ENCODE measurements at places on chromosomes 1 and 21. TPM values are rescaled to one million over a fixed set of nuclear protein-coding genes. Genes with fewer than 3 reads are reported as not detected.

S100A3 gene
- not detected for total RNA-seq

NBPF10 gene
- 4.7 TPM for total RNA-seq

SMIM1 gene
- total RNA-seq, result not detected

FCER1G gene
- total RNA-seq, result 15.9 TPM

CORT gene
- 0.26 TPM for total RNA-seq

ISG15 gene
- total RNA-seq, result 41.8 TPM

TEX35 gene
- total RNA-seq, result 0.11 TPM

OR6Y1 gene
- not detected for total RNA-seq

LAPTM5 gene
- 20.4 TPM for total RNA-seq

CRNN gene
- not detected for total RNA-seq

LAD1 gene
- 12.6 TPM for total RNA-seq

CNIH3 gene
- total RNA-seq, result 5.8 TPM

FAM151A gene
- not detected for total RNA-seq

SELE gene
- total RNA-seq, result 6.6 TPM

TMEM53 gene
- total RNA-seq, result 2.4 TPM

STPG1 gene
- total RNA-seq, result 2.4 TPM

SMCP gene
- not detected for total RNA-seq

ASB17 gene
- not detected for total RNA-seq

KLHDC7A gene
- 3.3 TPM for total RNA-seq

SLC50A1 gene
- 19.5 TPM for total RNA-seq

MSH4 gene
- 0.90 TPM for total RNA-seq

VTCN1 gene
- total RNA-seq, result 6.2 TPM

GSTM2 gene
- 78.0 TPM for total RNA-seq

SLC16A4 gene
- total RNA-seq, result 15.4 TPM

CA6 gene
- total RNA-seq, result not detected

GPR37L1 gene
- total RNA-seq, result 0.05 TPM

KCNA3 gene
- total RNA-seq, result 3.1 TPM

MAB21L3 gene
- 3.2 TPM for total RNA-seq

NFASC gene
- 21.8 TPM for total RNA-seq

NCMAP gene
- 0.16 TPM for total RNA-seq

NKAIN1 gene
- 1.1 TPM for total RNA-seq

HIVEP3 gene
- total RNA-seq, result 2.8 TPM

FCRL1 gene
- 0.63 TPM for total RNA-seq

RGS8 gene
- 0.05 TPM for total RNA-seq

TMEM82 gene
- total RNA-seq, result not detected

ESPN gene
- 0.58 TPM for total RNA-seq

AMY2A gene
- not detected for total RNA-seq

TMCO4 gene
- total RNA-seq, result 12.7 TPM

CHODL gene
- total RNA-seq, result 31.8 TPM

IL10 gene
- 2.8 TPM for total RNA-seq

PTPRF gene
- 48.7 TPM for total RNA-seq

TUT4 gene
- 145 TPM for total RNA-seq

FNBP1L gene
- total RNA-seq, result 71.4 TPM

CCDC181 gene
- 2.0 TPM for total RNA-seq

CHAF1B gene
- 2.5 TPM for total RNA-seq

GRIK1 gene
- 3.8 TPM for total RNA-seq

KIF14 gene
- total RNA-seq, result 8.5 TPM

MROH7 gene
- 7.5 TPM for total RNA-seq

PTCH2 gene
- total RNA-seq, result 4.4 TPM

FAM72D gene
- total RNA-seq, result 0.85 TPM

NPPB gene
- not detected for total RNA-seq

SLC25A34 gene
- total RNA-seq, result 0.90 TPM

ERICH3 gene
- total RNA-seq, result 0.79 TPM

ATG4C gene
- 17.3 TPM for total RNA-seq

C8A gene
- total RNA-seq, result not detected

SLAMF9 gene
- not detected for total RNA-seq

COL9A2 gene
- total RNA-seq, result 8.7 TPM

SLC45A1 gene
- 1.6 TPM for total RNA-seq

SPRR2E gene
- total RNA-seq, result not detected

All from urinary bladder (tissue), 4 donors.